ENCODE measurements at places on chromosomes 1 and 21.
A peak's percentile ranks its signal among the peaks of the same experiment; 100 is the strongest.

GRCh38 chr1:208874915-208875314 lies 630.7 kb upstream of the PLXNA2 start:
- no peak for DNase-seq

GRCh38 chr1:166511761-166512160 lies 327.5 kb upstream of the POGK start:
- DNase-seq: no peak

GRCh38 chr1:226691247-226691646 lies 47.8 kb downstream of the ITPKB start:
- DNase-seq: no peak

DNA sequence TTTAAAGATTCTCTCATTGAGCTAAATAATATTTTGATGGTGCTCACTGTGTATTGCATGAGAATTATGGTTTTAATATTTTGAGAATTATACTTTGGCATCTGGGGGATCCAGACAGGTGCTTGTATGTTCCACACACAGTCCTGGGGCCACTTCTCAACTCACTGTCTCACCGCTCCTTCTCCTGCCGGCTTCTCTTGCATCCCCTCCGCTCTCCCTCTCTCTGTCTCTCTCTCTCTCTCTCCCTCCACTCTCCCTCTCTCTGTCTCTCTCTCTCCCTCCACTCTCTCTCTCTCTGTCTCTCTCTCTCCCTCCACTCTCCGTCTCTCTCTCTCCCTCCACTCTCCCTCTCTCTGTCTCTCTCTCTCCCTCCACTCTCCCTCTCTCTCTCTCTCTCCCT lies 32.2 kb upstream of the ZC3H12A start:
- DNase-seq: no peak

GRCh38 chr1:40926441-40926840 lies 53.1 kb upstream of the CTPS1 start:
- DNase-seq: no peak

- no peak for DNase-seq
These were observed 65.9 kb downstream of the NDUFS5 start for GRCh38 chr1:39091845-39092645.

GRCh38 chr1:99869304-99869703 lies 19.1 kb downstream of the AGL start:
- DNase-seq: no peak

DNA sequence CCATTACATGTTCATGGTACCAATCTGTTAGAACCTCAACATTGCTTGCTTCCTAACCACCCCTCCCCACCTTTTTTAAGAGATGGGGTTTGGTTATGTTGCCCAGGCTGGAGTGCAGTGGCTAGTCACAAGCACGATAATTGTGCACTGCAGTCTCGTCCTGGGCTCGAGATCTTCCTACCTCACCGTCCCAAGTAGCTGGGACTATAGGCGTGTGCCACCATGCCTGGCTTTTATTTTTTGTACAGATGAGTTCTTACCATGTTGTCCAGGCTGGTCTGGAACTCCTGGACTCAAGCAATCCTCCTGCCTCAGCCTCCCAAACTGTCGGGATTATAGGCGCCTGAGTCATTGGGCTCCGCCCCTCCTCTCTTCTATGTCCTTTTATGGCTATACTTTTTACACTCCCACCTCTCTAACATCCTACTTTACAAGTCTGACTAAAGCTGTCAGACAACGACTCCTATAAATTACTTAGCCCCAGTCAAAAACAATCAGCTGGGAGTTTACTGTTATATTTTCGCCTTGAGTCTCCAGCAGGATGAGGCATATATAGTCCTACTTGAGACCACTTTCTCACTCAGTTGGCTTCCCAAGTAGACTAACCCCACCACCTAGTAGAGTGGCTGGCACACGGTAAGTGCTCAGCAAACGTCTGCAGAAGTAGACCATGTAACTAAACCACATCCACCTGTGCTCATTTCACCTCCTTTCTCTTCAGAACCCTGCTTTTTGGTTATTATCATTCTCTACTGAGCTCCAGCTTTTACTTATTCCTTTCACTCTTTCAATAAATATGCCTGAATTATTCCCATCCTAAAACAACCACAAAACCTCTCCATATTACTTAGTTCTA lies 13.8 kb downstream of the ENSA start:
- DNase-seq: no peak

GRCh38 chr21:34988139-34988538 lies 61.0 kb downstream of the RUNX1 start:
- no peak for DNase-seq

GRCh38 chr1:195328102-195328501 lies 1280.1 kb downstream of the KCNT2 start:
- DNase-seq: no peak

DNA sequence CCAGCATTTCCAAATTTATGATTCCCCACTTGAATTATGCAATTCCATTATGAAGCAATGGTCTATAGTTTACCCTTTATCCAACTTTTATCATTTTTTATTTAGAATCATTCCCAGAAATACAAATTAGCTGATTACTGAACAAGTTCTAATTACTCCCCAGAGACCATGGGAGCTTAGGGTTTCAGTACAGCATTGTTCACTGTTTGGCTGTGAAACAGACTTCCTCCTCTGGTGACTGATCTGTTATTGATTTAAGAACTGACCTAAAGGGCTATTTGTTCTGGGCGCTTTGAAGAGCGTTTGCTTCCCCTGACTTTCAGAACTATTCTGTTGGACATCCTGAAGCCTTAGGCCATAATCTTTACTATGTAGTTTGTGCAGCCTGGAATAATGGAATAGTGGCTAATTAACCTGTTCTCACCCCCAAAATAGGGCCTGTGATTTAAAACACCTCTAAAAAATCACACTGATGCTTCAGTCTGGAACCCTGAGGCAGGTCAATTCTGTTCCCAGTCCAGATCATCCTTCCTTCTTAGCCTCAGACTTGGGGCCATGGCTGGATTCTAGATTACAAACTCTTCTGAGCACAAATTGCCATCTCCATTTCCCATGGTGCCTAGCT lies 58.7 kb downstream of the ALG14 start:
- DNase-seq: no peak

GRCh38 chr1:65264197-65264929 lies 45.0 kb upstream of the DNAJC6 start:
- DNase-seq: no peak

- no peak for DNase-seq
These were observed 49.1 kb upstream of the SDC3 start for GRCh38 chr1:30957560-30958222.

GRCh38 chr1:33045246-33045645 lies 8.6 kb upstream of the AK2 start:
- DNase-seq: no peak

- no peak for DNase-seq
These were observed 76.6 kb downstream of the HSPA13 start for GRCh38 chr21:14306126-14306907.

DNA sequence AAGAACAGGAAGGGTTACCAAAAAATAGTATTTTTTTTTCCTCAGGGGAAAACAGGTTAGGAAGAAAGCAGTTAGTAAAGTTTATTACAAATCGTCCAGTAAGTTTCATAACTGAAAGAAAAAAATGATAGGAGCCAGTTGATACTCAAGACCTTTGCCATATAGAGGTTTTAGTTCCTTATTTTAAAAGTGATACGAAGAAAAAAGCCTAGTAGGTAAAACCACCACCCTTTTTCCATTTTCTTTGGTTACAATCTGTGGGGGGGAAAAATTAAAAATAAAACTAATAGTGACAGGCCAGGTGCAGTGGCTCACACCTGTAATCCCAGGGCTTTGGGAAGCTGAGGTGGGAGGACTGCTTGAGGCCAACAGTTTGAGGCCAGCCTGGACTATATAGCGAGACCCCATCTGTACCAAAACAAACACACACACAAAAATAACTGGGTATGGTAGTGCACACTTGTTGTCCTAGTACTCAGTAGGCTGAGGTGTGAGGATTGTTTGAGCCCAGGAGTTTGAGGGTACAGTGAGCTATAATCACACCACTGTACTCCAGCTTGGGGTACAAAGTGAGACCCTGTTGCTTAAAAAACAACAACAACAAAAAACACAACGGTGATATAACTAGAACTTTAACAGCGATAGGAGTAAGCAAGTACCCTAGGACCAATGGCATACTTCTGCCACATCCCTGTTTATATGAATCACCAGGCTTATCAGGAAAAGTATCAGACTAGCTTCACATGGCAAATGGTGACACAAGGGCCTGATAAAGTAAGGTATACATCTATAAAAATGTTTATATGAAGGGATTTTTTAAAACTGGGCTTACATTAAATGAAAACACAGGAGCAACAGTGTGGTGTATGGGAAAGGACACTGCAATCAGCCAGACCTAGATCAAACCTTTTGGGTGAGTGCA lies 5.4 kb downstream of the TMEM59 start:
- DNase-seq: no peak

DNA sequence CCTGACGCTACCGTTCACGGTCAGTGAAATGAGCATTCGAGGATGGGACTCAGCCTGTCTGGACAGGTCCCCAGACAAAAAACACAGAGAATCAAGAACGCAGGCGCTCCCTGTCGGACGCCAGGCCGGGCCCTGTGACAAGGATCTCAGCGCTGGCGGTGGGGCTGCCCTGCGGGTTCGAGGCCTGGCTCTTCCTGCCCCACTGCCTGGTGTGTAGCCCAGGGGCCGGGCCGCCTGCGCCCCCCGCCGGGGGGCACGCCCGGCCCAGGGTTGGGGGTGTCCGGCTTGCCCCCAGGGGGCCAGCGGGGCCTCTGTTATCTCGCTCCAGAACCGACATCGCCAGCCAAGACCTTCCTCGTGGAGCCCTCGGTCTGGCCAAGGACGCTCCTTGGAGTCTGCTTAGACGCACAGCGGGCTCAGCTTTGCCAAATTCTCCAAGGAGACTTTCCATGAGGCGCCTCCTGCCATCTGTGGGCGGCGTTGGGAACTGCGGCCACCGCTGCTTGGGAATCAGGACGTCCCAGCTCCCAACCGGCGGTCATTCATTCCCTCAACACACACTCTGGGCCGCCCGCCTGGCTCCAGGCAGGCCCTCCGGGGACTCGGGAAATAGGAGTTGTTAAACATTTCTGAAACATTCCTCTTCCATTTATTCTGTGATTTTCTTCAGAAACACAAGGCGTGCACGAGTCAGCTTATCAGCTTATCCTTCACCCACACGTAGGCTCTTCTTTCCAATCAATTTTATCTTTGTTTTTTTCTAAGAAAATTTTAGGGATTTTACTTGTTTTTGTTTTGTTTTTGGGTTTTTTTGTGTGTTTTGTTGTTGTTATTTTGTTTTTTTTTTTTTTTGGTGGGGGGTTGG lies 11.3 kb upstream of the RIPK4 start:
- peak; percentile 82 for DNase-seq

DNA sequence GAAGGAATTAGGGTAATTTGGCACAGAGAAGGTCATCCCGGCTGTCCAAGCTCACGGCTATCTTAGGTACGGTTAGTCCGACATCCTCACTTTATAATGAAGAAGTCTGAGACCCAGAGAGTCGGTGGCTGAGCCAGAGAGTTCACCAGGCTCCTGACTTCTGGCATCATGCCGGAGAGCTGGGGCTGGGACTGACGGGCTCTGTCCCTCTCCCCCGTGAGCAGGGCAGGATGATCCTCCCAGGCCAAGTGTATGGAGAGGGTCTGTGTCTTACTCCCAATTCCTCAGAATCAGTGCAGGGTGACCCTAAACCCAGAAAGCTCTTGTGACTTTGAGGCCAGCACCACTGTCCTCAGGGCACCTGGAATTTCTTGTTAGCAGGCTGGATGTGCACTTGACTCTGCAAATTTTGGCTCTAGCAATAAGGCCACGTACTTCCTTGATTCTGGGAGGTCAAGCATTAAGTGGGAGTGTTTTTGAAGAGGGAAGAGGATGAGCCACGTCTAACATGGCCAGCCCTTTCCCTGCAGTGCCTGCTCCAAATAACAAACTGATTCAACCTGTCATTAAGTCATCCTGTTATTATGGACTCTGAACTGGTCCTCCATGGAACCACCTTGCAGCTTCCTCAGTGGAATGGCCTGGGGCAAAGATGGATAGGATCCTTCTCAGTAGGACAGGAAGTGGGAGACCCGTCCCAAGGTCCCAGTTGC lies 20.8 kb upstream of the BTG2 start:
- DNase-seq: no peak

GRCh38 chr1:69711190-69711930 lies 143.6 kb downstream of the LRRC7 start:
- DNase-seq: no peak

- no peak for DNase-seq
These were observed 74.7 kb downstream of the PSMG1 start for GRCh38 chr21:39108291-39109162.

DNA sequence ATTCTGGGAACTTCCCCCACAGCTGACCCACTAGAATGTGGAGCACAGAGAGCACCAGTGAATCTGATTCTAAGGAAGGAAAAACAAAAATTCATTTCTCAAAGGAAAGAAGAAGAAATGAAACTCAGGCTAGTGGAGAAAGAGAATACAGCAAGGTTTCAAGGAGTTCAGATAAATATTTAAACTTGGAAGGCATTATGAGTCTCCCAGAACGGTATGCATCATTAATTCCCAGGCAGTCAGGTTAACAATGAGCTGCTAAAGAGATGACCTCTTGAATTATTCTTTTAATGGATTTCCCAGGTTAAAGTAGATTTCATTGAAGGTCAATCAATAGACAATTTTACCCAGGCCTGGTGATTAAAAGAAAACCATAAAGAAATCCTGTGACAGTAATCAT lies 103.6 kb upstream of the KAZN start:
- DNase-seq: no peak

GRCh38 chr1:225447650-225448089 lies 19.8 kb upstream of the LBR start:
- DNase-seq: no peak

- no peak for DNase-seq
These were observed 31.3 kb upstream of the AXDND1 start for GRCh38 chr1:179334440-179334839.

GRCh38 chr1:199629624-199630023 lies 397.9 kb upstream of the NR5A2 start:
- no peak for DNase-seq

GRCh38 chr1:40120128-40120527 lies 23.1 kb upstream of the PPT1 start:
- no peak for DNase-seq

GRCh38 chr1:224380003-224380402 lies 23.3 kb downstream of the CNIH4 start:
- DNase-seq: no peak

DNA sequence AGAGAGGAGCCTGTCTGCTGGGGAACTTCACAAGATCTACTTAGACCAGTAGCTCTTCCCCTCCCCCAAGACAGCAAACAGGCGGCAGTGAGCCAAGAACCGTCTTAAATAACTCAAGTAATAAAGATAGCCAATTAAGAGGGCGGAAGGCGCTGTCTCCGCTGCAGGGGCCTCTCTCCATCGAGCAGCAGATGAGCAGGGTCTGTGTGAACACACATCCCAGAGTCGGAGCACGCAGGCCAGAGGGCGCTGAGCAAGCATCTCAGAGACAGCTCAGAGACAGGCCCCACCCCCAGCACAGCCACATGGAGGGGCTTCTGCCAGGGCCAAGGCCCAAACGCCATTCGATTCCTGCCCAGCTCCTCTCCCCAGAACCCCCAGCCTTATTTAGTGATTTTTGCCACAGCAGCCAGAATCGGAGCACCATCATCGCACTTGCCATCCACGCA lies 11.1 kb downstream of the IFFO2 start:
- no peak for DNase-seq

All from neuronal stem cell (in vitro differentiated cells).